Tongue (tissue), 3 donors: ENCODE measurements at places on chromosomes 4 and X.

DNA sequence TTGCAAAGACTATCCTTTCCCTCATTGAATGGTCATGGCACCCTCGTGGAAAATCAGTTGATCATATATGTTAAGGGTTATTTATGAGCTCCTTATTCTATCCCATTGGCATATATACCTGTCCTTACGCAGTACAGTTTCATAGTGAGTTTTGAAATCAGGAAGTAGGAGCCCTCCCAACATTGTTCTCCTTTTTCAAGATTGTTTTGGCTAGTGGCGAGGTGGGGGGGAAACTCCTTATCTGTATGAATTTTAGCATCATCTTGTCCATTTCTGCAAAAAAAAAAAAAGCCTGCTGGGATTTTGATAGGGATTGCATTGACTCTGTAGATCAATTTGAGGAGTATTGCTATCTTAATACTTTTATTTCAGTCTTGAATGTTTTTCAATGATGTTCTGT, 2.5 kb upstream of the USP9X start:
- no peak for DNase-seq

DNA sequence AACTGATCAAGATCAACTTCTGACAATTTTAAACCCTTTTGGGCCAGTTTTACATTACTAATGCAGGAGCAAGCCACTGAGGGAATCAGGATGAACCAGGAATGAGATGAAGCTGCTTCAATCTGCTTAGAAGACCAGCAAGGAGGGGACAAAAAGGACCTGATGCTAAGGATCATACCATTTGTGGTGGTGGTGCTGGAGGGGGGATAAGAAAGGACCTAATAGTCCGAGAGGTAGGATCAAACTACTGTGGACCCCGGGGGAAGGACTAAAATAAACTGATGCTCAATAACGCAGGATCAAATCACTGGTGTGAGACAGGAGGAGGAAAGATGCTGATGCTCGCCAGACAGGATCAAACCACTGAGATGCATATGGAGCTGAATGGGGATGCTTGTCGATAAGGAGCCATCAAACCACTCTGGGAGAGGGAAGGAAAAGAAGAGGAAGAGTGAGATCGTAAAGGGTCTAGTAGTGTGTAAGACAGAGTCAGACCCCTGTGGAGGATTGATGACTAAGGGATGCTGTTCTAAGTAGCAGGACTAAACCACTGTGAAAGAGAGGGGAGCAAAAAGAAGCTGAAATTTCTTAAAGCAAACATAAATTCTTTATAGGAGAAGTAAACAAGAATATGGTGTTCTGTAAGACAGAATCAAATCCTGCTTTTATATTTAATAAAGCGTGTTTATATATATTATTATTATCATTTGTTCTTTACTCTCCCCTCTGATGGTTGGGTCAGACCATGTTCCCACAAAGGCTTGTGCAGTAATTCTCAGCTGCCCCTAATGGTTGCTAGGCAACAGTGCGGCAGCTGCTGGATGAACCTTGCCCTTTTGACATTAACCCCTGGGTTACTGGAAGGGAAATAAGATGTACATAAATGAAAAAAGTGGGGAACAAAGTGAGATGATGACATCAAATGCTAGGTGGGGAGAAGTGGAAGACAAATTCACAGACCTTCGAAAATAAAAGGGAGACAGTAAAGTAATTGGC, 432.5 kb upstream of the FGF16 start:
- DNase-seq: peak; percentile 64

GRCh38 chrX:50768801-50769200, 45.2 kb downstream of the SHROOM4 start:
- no peak for DNase-seq

DNA sequence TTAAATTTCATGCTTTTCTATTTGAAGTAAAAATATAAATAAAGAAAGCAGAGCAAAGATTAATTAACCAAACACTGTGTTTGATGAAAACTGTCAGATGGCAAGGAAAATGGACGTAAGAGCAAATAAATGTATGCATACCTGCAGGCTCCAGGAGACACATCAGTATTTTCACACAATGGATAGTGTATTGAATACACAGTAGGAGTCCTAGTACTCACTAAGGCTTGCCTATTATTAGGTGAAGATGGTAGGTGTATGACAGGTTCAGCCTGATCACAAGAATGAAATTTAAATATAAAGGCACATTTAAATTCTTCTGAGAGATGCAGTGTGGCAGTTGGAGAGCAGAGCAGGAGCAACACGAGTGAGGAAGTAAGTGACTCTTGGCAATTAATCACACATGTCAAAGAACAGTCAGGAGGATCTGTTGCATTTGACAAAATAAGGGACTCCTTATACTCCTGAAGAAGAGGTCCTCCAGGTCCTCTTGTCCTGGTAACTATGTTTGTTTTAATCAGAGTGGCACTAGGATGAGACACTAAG, 106.0 kb upstream of the NDST4 start:
- no peak for DNase-seq

DNA sequence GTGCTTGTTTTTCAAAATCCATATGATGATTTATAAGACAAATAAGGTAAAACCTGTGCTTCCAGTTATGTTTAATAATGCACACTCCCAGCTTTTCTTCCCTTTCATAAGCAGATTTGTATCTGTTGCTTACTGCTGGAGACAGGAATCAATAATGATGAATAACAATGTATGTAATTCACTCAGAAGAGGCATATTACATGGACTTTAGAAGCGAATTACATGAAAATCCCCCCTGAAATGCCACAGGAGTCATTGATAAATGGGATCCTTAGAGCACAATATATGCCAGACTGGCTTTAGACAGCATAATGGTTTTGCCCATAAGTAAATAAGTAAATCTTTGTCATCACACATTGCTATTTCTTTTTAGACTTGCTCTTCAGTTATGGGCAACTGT, 892.3 kb downstream of the CCSER1 start:
- no peak for DNase-seq

DNA sequence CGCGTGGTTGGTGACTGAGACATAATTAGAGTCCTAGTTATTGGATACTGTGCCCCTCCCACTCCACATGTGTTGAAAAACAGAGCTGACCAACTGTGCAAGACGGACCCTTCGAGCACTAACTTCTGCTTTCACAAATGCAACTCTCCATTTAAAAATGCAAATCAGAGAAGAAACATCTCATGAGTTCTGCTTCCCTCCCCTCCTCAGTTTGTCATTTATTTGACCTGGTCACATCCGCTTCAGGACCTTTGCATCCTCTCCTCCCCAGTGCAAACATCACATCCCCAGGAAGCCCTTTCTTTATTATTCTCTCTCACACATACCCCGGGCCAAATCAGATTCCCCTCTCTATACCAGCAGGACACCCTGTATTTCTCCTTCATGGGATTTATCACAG, 38.1 kb upstream of the NOCT start:
- DNase-seq: peak; percentile 36
